Effector memory CD4-positive, alpha-beta T cell (primary cell): ENCODE measurements at places on chromosomes 3 and 15.

DNA sequence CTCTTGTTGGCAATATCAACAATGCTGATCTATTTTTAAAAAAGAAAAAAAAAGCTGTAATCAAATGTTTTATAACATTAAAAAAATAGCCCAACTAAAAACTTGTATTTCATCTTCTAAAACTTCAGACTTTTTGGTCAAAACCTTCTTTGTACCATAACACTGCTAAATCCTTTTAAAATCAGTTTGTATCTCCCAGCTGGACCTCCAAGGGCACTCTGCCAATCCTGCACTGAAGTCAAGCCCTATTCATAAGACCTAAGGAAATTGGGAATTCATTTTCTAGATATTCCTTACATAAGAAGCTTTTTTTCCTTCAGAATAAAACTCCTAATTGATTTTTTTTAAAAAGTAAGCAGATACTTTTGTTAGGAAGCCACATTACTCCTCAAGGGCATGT, 38.2 kb upstream of the HCLS1 start:
- DNase-seq: no peak
- H3K27me3 ChIP-seq: no peaks in the 10 kb centered on the region
- H3K36me3 ChIP-seq: peaks cover 29% of the 10 kb centered on the region
- no peaks in the 10 kb centered on the region for H3K4me1 ChIP-seq

DNA sequence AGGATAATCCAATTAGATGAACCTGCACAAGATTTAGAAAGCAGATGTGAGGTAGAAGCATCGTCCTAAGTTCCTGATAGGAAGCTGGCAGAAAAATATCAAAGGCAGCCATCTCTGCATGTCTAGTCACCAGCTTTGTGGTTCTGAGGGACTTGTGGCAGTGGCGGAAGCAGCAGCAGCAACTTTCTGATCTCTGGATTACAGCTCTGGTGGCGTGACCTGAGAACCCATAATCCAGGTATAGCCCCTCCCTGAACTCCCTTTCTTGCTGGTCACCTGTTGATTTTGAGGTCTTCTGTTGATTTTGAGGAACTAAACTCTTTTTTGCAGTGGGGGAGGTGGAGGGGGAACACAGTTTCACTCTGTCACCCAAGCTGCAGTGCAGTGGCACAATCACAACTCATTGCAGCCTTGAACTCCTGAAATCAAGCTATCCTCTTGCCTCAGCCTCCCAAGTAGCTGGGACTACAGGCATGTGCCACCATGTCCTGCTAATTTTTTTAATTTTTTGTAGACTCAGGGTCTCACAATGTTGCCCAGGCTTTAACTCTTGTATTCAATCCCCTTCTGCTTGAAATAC, 7.9 kb downstream of the FSIP1 start:
- no peaks in the 10 kb centered on the region for H3K4me1 ChIP-seq
- H3K36me3 ChIP-seq: no peaks in the 10 kb centered on the region
- no peaks in the 10 kb centered on the region for H3K27me3 ChIP-seq
- no peak overlapping the region for H3K4me3 ChIP-seq
- H3K27ac ChIP-seq: no peak overlapping the region

DNA sequence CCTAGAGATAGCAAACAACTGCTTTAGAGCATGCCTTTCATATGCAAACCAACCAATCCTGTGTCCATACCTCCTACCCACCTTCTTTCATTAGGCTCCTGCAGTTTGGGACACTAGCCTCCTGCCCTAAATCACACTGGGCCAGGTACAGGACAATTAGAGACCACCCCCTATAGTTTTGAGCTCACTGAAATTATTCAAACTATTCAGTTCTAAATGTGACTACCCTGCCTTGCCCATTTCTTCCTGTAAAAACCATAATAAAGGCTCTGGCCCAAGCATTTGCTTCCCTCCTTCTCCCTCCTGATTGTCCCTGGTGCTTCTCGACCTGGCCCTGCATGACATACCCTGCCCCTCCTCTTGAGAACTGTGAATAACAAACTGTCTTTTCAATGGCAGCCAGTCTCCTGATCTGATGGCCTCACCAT, 31.4 kb upstream of the LRIG1 start:
- H3K4me1 ChIP-seq: no peaks in the 10 kb centered on the region
- no peak overlapping the region for H3K4me3 ChIP-seq
- H3K27me3 ChIP-seq: no peaks in the 10 kb centered on the region
- H3K36me3 ChIP-seq: no peaks in the 10 kb centered on the region
- DNase-seq: no peak
- H3K27ac ChIP-seq: no peak overlapping the region

- H3K27ac ChIP-seq: no peak overlapping the region
- no peak for DNase-seq
- no peak overlapping the region for H3K4me3 ChIP-seq
- no peaks in the 10 kb centered on the region for H3K27me3 ChIP-seq
Measured at GRCh38 chr15:95520511-95520910, 810.0 kb upstream of the NR2F2 start.

DNA sequence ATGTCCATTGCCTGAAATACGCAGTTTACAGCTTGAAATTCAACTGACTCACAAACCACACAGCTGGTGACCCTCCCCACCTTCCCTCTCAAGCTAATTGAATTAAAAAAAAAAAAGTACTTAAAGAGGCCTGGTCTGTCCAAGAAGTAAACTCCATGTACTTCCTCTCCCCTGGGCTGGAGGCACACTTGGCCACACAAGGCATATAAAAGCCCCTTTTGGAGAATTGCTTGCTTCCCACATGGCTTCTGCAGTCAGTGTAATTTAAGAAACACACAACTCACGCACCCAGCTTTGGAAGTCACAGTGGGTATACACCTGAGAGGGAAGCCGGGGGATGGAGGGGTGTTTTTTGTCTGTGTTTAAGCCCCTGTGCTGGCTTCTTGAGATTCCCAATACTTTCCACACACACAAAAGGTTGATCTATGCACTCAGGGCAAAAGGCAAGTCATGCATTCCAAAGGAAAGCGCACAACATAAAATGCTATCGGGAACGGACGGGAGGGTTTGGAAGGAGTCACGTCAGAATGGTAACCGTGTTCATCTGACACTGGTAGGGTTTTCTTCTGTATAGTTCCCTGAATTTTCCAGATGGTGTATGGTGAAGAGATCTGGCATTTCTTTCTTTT, 106.6 kb upstream of the ALDH1A3 start:
- no peak overlapping the region for H3K27ac ChIP-seq
- no peak overlapping the region for H3K4me3 ChIP-seq
- H3K27me3 ChIP-seq: no peaks in the 10 kb centered on the region
- no peaks in the 10 kb centered on the region for H3K36me3 ChIP-seq

DNA sequence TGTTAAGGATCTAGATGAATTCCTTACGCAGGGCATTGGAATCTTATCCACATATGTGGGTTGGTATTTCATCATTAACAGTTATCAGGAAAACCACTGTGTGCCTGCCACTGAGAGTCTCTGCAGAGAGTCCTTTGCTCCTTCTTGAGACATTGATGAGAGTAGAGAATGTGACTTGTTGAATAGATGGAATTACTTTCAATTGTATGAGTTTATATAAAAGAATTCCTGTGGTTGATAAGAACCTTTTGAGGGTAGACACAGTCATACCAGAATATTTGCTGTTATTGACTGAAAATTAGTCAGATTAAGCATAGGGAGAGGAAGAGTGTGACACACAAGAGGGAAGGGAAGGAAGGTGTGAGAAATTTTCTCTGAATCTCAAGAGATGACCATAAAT, 30.8 kb downstream of the ARHGEF26 start:
- DNase-seq: no peak
- H3K27ac ChIP-seq: no peak overlapping the region
- no peaks in the 10 kb centered on the region for H3K4me1 ChIP-seq
- no peaks in the 10 kb centered on the region for H3K36me3 ChIP-seq

DNA sequence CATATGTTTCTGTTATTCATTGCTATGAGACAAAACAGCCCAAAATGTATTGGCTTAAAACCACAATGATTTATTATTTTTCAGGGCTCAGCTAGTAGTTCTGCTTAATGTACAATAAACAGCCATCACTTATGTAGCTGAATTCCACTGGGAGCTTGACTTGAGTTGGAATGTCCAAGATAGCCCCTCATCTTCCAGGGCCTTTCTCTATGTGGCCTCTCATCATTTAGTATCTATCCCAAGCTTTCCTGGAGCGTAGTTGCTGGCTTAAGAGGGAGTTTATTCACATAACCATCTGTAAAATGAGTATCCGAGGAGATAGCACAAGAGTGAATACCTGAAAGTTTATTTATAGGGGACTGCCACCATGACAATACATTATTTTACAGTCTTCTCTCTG, 176.8 kb downstream of the EPHA6 start:
- H3K4me3 ChIP-seq: no peak overlapping the region
- H3K27ac ChIP-seq: no peak overlapping the region

DNA sequence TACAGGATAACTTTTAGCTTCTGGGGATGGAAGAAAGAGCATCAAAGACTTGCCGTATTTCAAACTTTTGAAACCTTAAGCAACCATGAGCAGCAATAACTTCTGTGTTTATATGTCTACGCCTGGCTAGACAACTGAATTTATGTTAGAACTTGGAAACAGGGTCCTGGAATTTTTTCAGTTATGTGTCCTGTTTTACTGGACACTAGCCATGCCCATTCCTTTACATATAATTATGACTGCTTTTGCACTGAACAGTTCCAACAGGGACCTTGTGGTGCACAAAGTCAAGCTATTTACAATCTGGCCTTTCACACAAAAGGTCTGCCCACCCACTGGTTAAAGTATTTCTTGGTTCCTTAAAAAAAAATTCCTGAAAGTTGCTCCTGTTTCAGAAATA, 37.1 kb downstream of the TJP1 start:
- H3K27ac ChIP-seq: no peak overlapping the region
- H3K4me1 ChIP-seq: no peaks in the 10 kb centered on the region
- no peaks in the 10 kb centered on the region for H3K27me3 ChIP-seq
- no peak overlapping the region for H3K4me3 ChIP-seq
- DNase-seq: no peak
- no peaks in the 10 kb centered on the region for H3K36me3 ChIP-seq

- DNase-seq: no peak
- H3K36me3 ChIP-seq: no peaks in the 10 kb centered on the region
- no peaks in the 10 kb centered on the region for H3K27me3 ChIP-seq
- H3K4me1 ChIP-seq: no peaks in the 10 kb centered on the region
- H3K4me3 ChIP-seq: no peak overlapping the region
Measured at GRCh38 chr3:76624164-76624563, 415.7 kb upstream of the ROBO2 start.

GRCh38 chr3:56869157-56869889, 67.6 kb upstream of the ARHGEF3 start:
- DNase-seq: no peak
- H3K4me3 ChIP-seq: peak overlapping the region; percentile 1
- no peak overlapping the region for H3K27ac ChIP-seq
- no peaks in the 10 kb centered on the region for H3K27me3 ChIP-seq
- H3K36me3 ChIP-seq: no peaks in the 10 kb centered on the region

GRCh38 chr15:100030586-100031229, 297.5 kb upstream of the LYSMD4 start:
- DNase-seq: no peak
- no peaks in the 10 kb centered on the region for H3K4me1 ChIP-seq
- no peak overlapping the region for H3K4me3 ChIP-seq
- no peaks in the 10 kb centered on the region for H3K27me3 ChIP-seq

GRCh38 chr3:30752491-30752890, 142.0 kb downstream of the GADL1 start:
- no peak overlapping the region for H3K27ac ChIP-seq
- no peaks in the 10 kb centered on the region for H3K4me1 ChIP-seq
- no peaks in the 10 kb centered on the region for H3K36me3 ChIP-seq
- DNase-seq: no peak
- no peak overlapping the region for H3K4me3 ChIP-seq

- H3K27me3 ChIP-seq: no peaks in the 10 kb centered on the region
- H3K36me3 ChIP-seq: peaks cover 20% of the 10 kb centered on the region
- H3K4me1 ChIP-seq: peaks cover 55% of the 10 kb centered on the region
- no peak overlapping the region for H3K4me3 ChIP-seq
- no peak for DNase-seq
- H3K27ac ChIP-seq: no peak overlapping the region
Measured at GRCh38 chr3:71052716-71053115, 530.8 kb downstream of the FOXP1 start.

- no peaks in the 10 kb centered on the region for H3K27me3 ChIP-seq
- peaks cover 6% of the 10 kb centered on the region for H3K4me1 ChIP-seq
- no peaks in the 10 kb centered on the region for H3K36me3 ChIP-seq
- no peak for DNase-seq
Measured at GRCh38 chr3:177776661-177777101, 579.4 kb upstream of the TBL1XR1 start.

GRCh38 chr3:15079091-15079490, 14.0 kb upstream of the MRPS25 start:
- no peaks in the 10 kb centered on the region for H3K27me3 ChIP-seq
- H3K36me3 ChIP-seq: peaks cover 86% of the 10 kb centered on the region
- no peak overlapping the region for H3K27ac ChIP-seq
- no peaks in the 10 kb centered on the region for H3K4me1 ChIP-seq
